ENCODE measurements at places on chromosomes 4 and X.

- no peak for DNase-seq
These were observed 44.3 kb upstream of the ARHGAP24 start for GRCh38 chr4:85430697-85431096.

DNA sequence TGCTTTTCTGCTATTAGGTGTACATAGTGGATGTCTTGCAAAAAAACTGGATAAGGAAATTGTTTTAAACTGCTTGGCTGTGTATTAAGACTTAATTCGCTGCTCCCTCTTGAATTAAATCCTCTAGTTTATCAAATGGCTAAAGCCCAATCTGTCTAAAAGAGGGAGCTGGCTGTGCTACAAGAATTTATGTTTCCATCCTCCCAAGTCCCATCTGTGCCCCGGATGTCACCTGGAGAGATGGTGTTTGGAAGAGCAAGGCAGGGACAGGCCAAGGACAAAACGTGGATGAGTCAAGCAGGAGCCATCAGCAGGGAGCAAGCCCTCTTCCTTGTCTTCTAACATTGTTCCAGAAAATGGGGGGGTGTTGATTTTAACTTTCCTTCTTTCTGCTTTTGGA lies 171.3 kb upstream of the LCORL start:
- DNase-seq = no peak

GRCh38 chr4:26074712-26075430 lies 160.9 kb downstream of the SMIM20 start:
- no peak for DNase-seq

GRCh38 chr4:140149846-140150635 lies 3.9 kb downstream of the MAML3 start:
- DNase-seq = no peak

- DNase-seq = no peak
These were observed 98.2 kb downstream of the ANK2 start for GRCh38 chr4:113147498-113148111.

DNA sequence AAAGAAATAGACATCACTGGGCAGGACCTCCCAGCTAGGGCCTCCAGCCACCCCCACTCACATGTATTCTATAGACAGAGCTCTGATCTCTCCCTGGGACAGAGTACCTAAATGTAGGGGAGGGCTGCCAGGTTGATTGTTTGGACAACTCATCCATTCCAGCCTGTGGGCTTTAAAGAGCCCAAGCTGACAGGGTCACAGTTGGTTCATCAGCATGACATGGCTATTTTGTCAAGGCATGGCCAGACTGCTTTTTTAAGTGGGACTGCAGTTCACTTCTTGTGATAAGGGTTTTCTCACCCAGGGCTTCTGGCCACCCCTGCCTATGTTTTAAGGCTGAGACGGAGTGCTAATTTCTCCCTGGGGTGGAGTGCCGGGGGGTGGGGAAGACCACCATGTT lies 63.3 kb downstream of the KLHL4 start:
- no peak for DNase-seq

Data from AG09319 (cell line).